ENCODE measurements at places on chromosomes 7 and 10. TPM values are rescaled to one million over a fixed set of nuclear protein-coding genes. Genes with fewer than 3 reads are reported as not detected.

Gene PKD1L1
- under 0.01 TPM for total RNA-seq

Gene SLC26A5
- not detected for total RNA-seq

Gene CDHR3
- total RNA-seq, result 1.1 TPM

Gene TUBAL3
- not detected for total RNA-seq

Gene FGL2
- not detected for total RNA-seq

Gene DENND2A
- total RNA-seq, result 4.7 TPM

Gene SLC26A3
- not detected for total RNA-seq

Gene EIF4EBP2
- 23.3 TPM for total RNA-seq

Gene PKD2L1
- total RNA-seq, result not detected

Gene TDRD1
- total RNA-seq, result not detected

Gene CALN1
- not detected for total RNA-seq

Gene IL2RA
- not detected for total RNA-seq

Gene FAM13C
- total RNA-seq, result 0.51 TPM

Gene CRPPA
- total RNA-seq, result 0.65 TPM

Gene GAD2
- not detected for total RNA-seq

Gene SH2D4B
- not detected for total RNA-seq

Gene PLAC9
- total RNA-seq, result not detected

Gene VGF
- 0.89 TPM for total RNA-seq

Gene SVOPL
- total RNA-seq, result not detected

Gene GJD4
- not detected for total RNA-seq

Gene PAX4
- not detected for total RNA-seq

Gene MSMB
- not detected for total RNA-seq

Gene CHRM2
- total RNA-seq, result 2.9 TPM

Gene NPY4R2
- 2.0 TPM for total RNA-seq

Gene MET
- total RNA-seq, result 124 TPM

Gene CHN2
- 1.0 TPM for total RNA-seq

Gene CD36
- total RNA-seq, result not detected

Gene NOD1
- 4.7 TPM for total RNA-seq

Gene PDZD8
- 21.8 TPM for total RNA-seq

Gene GPR22
- total RNA-seq, result not detected

Gene TRIM73
- 0.89 TPM for total RNA-seq

Gene PON1
- total RNA-seq, result under 0.01 TPM

Gene PARG
- total RNA-seq, result 18.7 TPM

Gene AKR1C8
- total RNA-seq, result not detected

Gene RAPGEF5
- 0.16 TPM for total RNA-seq

Gene LHFPL3
- total RNA-seq, result not detected

Gene CLDN3
- 18.4 TPM for total RNA-seq

Gene CBX3
- 44.7 TPM for total RNA-seq

Gene PPP1R3C
- 8.2 TPM for total RNA-seq

Gene BAG3
- total RNA-seq, result 53.6 TPM

Gene INMT
- not detected for total RNA-seq

Data from mesangial cell (primary cell).